ENCODE measurements at places on chromosomes 11 and 22. TPM values are rescaled to one million over a fixed set of nuclear protein-coding genes. Genes with fewer than 3 reads are reported as not detected.

Gene ZBTB3
- 4.0 TPM for total RNA-seq

Gene IL10RA
- total RNA-seq, result not detected

Gene NXPE2
- not detected for total RNA-seq

Gene LRP5
- total RNA-seq, result 23.6 TPM

Gene MUC2
- total RNA-seq, result not detected

Gene ROBO4
- not detected for total RNA-seq

DNA sequence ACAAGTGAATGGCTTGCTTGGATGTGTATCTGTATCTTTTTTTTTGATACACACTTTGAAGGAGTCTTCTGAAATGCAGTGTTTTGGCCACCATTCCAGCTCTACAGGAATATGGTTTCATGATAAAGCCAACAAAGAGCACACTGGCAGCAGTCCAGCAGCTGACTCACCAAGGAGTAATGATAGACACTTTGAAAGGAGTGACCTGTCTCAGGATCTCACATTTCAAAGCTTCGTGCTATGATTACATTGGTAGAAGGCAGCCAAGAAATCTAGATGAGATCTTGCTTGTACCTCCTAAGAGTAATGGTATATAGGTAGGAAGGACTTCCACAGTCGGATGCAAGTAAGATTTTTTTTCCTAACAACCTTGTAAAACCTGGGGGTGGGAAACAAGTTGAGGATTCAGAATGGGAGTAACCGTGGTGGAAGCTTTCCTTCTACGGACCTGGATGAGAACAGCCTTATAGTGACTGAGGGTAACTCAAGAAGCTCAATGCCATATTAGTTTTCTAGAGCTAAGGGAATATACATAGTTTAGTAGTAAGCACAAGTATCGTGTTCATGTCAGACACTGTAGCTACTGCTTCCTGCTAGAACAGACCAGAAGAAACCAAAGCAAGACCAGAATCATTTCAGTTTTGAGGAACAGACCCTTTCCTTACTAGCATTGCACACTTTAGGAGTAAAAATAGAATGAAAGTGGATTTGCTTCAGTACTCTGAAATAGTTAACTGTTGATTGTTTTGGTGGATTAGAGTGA lies 25.0 kb downstream of the MTMR3 start:
- DNase-seq, result peak; percentile 75

DNA sequence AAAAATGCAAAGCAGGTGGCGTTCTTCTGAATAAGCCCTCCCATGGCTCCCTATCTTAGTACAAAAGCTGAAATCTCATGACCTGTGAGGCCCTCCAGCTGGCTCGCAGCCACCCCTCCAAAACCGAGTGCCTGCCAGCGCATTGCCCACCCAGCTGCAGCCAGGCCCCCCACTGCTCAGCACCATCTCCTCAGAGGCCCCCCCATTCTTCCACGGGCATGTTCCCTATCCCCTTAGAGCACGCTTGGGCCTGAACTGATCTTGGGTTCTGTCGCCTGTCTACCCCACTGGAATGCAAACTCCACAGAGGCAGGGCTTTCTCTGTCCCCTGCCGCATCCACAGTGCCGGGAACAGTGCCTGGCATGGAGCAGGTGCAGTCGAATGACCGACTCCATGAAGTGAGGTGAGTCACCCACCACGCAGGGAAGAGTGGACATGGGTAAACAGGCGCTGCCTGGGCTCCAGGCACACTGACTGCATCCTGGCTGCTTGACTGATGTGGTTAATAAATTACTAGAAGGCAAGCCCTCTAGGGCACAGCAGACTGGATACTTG lies 11.3 kb upstream of the EFCAB6 start:
- peak; percentile 61 for DNase-seq

DNA sequence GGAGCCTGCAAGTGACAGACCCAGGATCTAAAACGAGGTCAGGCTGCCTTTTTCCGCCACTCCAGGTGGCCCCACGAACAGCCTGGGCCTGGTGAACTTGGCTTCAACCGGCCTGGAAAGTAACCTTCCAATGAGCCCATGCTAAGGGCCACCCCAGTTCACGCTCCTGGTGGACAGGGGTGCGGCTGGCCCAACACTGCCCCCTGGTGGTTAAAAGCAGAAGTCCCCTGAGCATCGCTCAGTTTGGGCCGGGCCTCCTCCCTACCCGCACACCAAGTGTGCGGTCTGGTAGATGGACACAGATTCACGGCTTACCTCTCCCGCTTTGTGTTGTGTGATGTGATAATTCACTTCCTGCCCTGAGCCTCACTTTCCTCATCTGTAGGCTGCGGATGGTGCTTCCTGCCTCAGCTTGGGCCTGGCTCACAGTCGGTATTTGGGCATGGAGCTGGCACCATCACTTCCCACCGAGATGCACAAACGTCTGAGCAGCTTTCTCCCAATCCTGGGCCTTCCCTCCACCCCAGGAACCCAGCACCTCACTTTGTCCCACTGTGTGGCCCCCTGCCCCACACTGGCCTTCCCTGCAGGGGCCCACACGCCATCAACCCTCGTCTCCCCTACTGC lies 13.7 kb upstream of the SEC14L3 start:
- peak; percentile 34 for DNase-seq

GRCh38 chr11:65854161-65854592 lies 3.8 kb downstream of the CFL1 start:
- peak; percentile 67 for DNase-seq

GRCh38 chr11:978781-979180 lies 53.1 kb downstream of the AP2A2 start:
- DNase-seq, result no peak

GRCh38 chr22:20491346-20491745 lies 4.2 kb downstream of the KLHL22 start:
- DNase-seq, result no peak

GRCh38 chr22:21587803-21588611 lies 20.5 kb downstream of the UBE2L3 start:
- no peak for DNase-seq

GRCh38 chr11:121625777-121626506 lies 173.2 kb upstream of the SORL1-AS1 start:
- DNase-seq, result no peak

GRCh38 chr11:122749005-122749687 lies 89.2 kb upstream of the CRTAM start:
- DNase-seq, result no peak

GRCh38 chr11:29025001-29025400 lies 916.8 kb downstream of the METTL15 start:
- DNase-seq, result no peak

GRCh38 chr11:45259592-45259991 lies 26.5 kb downstream of the SYT13 start:
- DNase-seq, result peak; percentile 51

DNA sequence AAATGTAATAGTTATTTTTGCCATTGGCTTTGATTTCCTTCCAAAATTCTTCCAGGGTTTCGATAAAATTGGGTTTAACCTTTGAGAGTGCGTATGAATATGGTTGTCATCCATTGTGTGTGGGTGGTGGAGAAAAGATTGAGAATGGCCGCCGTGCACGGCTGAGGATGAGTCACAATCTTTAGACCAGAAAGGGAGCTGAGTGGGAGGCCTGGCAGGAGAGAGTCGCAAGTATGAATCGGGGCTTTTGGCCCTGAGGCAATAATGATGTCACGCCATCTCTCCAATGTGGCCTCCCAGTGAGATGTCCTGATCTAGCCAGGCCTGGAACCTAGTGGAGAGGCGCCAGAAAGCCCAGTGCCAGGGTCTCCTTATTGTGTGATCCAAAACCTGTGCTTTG lies 33.1 kb upstream of the SMPD1 start:
- DNase-seq, result no peak

DNA sequence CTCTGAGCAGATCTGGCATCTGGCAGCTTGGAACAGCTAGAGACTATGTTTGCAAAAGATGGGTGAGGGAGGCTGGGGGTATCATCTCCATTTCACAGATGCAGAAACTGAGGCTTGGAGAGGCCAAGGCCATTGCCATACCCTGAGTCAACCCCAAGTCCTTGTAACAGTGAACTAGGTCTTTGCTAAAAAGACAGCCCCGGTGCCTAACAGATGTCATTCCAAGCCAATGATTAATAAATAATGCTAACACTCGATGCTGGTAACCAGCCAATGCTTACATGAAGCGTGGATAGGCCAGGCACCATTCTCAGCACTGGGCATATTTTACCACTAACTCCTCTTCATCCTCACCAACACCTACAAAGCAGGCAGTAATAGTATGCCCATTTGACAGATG lies 164.0 kb downstream of the MN1 start:
- DNase-seq, result no peak

- no peak for DNase-seq
These were observed 505.2 kb downstream of the NTM start for GRCh38 chr11:131875611-131876010.

DNA sequence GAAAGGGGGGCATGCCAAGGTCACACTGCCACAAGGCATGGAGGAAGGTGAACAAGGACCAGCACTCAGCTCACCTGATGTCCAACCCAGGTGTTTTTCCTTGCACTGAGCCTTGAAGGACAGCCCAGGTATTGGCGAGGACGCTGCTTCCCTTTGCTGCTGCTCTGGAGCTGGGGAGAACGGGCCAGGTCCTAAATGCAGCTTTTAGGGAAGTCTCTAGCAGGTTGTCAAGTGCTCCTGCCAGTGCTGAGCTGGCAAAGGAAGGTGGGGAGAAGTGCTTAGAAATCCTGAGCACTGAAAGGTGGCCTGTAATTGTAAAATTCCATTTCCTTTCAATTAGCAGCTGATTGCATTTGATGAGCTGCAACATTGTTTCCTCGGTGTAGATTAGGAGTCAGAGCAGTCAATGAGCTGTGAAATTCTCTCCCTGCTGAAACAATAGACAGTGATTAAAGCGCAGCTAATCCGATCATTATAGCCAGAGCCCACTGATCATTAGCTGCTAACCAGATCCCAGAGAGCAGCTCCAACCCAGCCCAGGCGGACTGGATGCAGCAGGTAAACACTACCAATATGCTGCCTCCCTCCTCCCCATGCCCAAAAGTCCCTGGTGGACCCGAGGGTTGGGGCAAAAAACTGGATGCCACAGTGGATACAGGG lies 507.6 kb downstream of the INSC start:
- DNase-seq, result no peak

DNA sequence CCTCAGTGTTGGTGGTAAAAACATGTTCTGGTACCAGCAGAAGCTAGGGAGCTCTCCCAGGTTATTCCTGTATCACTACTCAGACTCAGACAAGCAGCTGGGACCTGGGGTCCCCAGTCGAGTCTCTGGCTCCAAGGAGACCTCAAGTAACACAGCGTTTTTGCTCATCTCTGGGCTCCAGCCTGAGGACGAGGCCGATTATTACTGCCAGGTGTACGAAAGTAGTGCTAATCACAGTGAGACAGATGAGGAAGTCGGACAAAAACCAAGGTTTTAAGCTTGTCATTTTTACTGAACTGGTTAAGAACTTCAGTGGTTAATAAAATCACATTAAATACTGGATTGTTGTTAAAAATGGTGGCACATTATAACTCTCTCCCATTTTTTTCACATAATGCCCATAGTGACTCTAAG lies 42.6 kb upstream of the VPREB1 start:
- DNase-seq, result no peak

- no peak for DNase-seq
These were observed 34.1 kb downstream of the LINC01488 start for GRCh38 chr11:69515271-69516245.

GRCh38 chr11:128897826-128898225 lies 6.7 kb downstream of the KCNJ5 start:
- DNase-seq, result no peak

- no peak for DNase-seq
These were observed 227.9 kb downstream of the BLID start for GRCh38 chr11:121887976-121888557.

DNA sequence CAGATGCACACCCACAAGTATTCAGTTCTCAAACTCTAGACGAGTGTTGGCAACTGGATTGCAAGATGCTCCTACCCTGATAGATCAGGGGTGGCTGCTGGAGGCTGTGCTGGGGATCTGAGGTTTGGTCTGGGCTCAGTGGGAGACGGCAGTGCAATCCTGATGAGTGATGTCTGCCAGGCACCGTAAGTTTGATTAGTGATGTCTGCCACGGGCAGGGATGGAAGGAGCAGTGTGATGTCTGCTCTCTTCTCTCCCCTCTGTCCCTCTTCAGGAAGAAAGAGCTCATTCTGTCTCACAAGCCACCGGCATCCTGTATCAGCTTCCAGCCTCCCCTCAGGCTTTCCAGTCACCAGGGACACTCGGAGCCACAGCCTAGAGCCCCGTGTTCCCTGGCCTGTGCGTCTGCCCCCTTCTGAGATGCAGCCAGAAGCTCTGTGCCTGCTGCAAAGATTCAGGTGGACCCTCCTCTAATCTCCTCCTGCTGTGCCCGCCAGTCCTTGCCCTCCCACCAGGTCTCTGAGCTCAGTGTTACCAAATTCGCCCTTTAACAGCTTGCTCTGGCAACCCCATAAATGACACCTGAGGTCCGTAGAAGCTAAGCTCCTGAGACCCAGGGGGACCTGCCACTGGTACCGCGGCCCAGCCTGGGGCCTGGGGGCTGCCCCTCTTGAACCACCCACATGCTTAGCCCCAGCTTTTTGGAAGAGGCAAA lies 19.9 kb downstream of the TP53I11 start:
- no peak for DNase-seq

DNA sequence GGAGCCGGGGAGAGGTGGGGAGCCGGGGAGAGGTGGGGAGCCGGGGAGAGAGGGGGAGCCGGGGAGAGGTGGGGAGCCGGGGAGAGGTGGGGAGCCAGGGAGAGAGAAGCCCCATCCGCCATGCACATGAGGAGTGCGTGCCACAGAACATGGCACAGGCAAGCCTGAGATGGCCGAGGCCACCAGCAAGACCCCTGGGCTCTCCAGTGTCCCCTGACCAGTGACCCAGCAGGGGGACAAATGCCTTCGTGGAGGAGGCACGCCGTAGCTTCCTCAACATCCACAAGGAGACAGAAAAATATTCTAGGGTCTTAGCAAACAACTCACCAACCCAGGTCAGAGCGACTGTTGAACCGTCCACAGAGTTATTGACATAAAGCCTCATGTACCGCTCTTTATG lies 618.8 kb downstream of the TBC1D22A start:
- DNase-seq, result no peak

DNA sequence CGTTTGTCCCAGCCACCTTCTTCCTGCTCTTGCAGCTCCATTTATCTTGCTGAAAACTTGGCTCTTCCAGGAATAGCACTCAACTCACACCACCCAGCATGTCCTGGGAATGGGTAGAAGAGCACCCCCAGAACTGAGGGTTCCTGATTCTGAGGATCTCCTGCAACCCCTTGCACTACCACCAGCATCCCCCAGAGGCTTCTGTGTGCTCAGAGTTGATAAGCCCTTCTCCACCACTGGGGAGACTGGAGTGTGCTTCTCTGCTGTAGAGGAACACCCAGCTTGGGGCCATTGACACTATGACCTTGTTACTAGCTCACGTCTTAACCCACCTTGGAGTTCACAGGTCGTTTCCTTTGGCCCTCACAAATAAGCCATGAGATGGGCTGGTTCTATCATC lies 121.0 kb downstream of the GRIK4 start:
- no peak for DNase-seq

Measured in HepG2 (cell line).